ENCODE measurements at places on chromosomes 11 and 22.

DNA sequence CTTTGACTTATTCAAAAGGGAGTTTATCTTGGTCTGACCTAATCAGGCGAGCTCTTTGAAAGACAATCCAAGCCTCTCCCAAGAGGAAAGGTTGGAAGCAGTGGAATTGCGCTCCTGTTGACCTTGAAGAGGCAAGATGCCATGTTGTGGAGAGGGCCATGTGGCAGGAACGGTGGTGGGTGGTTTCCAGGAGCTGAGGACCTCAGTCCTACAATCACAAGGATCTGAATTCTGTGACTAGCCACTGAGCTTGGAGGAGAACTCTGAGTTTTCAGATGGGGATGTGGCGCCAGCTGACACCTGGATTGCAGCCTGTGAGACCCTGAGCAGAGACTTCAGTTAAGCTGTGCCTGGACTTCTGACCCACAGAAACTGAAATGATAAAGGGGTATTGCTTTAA is 6.0 kb upstream of the CBX6 start:
- no peak for DNase-seq

DNA sequence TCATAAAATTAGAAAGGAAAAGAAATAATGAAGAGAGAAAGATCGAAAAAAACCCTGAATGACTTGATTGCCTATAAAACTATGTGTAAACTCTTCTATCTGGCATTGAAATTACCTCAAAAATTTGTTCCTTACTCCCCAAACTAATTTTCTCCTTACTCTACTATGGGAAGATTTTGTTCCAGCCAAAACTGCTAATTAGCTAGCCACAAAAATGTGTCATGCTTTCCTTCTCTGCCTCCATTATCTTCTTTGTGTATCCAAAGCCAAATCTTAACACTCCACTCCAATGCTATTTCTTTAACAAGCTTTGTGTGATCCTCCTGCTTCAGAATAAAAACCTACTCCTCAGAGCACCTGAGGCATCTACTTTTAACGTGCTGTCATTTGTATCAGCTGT is 831.2 kb downstream of the METTL15 start:
- DNase-seq = no peak

DNA sequence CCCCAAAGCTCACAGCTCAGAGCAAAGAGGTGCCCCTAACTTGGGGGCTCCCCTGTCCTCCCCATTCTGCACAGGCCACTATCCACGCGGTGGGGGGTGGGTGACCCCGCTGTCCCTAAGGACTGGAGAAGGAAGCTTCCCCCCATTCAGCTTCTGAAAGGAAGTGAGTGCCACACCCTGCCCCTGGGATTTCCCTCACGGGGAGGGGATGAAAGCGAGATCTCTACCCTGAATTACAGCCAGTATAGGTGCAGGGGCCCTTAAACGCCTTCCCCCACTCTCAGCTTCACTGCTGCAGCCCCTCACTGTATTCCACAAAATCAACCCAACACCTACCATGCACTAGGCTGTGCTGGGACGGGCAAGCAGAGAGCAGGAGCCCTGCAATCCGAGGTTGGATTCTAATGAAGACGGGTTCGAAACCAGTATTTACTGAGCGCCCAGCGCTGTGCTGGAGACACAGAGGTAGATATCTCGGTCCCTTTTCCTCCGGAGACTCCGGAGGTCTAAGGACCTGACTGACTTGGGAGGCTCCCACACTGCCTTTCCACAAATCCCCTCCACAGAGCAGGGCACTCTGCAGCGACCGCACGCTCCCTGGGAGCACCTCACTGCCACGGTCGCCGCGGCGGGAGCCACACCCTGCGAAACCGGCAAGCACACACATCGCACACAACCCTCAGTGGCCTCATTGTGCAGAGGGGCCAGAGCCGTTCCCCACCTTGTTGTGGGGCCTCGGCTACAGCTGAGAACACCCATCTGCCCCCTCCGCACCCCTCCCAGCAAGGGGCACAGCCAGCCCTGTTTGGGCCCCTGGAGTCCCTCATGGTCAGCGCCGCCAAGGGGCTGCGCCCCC is 1.8 kb downstream of the AHNAK start:
- no peak for DNase-seq

DNA sequence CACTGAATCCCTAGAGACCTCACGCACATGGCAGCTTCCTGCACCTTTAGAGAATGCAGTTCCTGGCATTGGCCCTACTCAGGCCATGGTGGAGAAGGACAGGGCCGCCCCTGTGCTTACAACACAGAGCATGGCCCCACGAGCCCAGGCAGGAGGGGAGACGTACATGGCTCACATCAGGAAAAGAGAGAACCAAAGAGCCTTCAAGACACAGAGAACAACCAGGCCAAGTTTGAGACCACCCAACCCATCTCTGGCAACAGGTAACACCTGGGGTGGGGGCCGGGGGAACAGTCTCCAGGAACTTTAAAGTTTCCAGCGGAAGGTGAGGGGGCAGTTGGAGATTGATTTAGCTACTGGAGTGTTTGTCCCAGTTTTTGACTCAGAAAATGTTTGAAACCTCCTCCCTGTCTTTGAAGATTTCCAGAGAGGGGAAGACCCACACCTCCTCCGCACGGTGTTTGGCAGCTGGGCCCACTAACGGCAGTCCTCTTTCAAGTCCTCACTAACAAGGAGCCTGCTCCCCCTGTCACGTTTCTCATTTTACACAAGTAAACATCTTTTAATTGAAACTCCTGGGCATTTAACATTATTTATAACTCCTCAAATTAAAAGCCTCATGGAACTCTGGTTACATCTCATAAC is 1423.8 kb downstream of the TBC1D22A start:
- DNase-seq = no peak

GRCh38 chr11:94297985-94298576 is 6.3 kb upstream of the IZUMO1R start:
- no peak for DNase-seq

GRCh38 chr11:7538031-7538430 is 24.2 kb downstream of the PPFIBP2 start:
- DNase-seq = no peak
